ENCODE measurements at places on chromosomes 3 and 15. TPM values are rescaled to one million over a fixed set of nuclear protein-coding genes. Genes with fewer than 3 reads are reported as not detected.

- H3K36me3 ChIP-seq: no peaks in the 10 kb centered on the region
- no peak overlapping the region for H3K4me3 ChIP-seq
- H3K27ac ChIP-seq: no peak overlapping the region
- no peaks in the 10 kb centered on the region for H3K4me1 ChIP-seq
Measured at GRCh38 chr15:69990566-69991421, 106.9 kb downstream of the TLE3 start.

DNA sequence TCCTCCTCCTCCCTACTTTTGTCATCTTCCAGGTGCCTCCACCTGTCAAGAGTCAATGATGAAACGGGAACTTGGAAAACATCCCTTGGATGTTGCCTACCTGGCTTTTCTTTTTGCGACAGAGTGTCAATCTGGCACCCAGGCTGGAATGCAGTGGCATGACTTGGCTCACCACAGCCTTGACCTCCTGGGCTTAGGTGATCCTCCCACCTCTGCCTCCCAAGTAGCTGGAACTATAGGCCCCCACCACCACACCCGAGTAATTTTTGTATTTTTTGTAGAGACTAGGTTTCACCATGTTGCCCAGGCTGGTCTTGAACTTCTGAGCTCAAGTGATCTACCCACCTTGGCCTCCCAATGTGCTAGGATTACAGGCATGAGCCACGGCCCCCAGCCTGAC lies 42.8 kb downstream of the GPR160 start:
- no peak overlapping the region for H3K4me3 ChIP-seq
- H3K27ac ChIP-seq: no peak overlapping the region
- no peaks in the 10 kb centered on the region for H3K4me1 ChIP-seq
- no peaks in the 10 kb centered on the region for H3K27me3 ChIP-seq

DNA sequence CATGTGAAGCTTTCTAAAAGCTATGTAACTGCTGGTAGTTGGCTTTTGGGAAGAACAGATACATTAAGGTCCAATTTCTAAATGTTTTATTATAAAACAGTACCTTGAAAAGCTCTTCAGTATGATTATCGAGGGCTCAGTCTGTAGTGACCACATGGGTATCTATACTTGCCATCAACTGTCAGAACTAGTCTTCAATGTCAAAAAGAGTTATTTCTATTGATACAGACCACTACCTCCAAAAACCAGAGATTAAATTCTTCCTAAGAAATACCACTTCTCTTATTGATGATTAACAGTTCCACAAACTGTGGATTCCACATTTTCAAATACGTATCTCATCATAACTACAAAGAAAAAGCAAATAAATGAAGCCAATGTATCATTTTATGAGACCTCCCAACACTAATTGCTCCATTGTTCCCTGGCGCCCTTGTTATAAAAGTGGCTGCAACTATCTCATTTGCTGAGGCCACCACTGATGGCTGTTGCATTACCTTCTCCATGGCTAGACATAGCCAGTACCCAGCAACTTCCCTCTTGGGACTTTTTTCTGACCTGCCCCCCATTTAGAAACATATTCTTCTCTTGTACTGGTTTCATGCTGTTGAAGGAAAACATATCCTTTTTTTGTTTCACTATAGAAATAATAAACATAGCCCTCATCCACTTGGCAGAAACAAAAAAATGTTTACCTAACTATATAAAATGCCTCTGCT lies 33.9 kb upstream of the MBNL1 start:
- no peaks in the 10 kb centered on the region for H3K27me3 ChIP-seq
- no peaks in the 10 kb centered on the region for H3K36me3 ChIP-seq
- DNase-seq: no peak
- no peak overlapping the region for H3K4me3 ChIP-seq
- peaks cover 12% of the 10 kb centered on the region for H3K4me1 ChIP-seq
- H3K27ac ChIP-seq: no peak overlapping the region

- no peak overlapping the region for H3K4me3 ChIP-seq
- H3K36me3 ChIP-seq: no peaks in the 10 kb centered on the region
- H3K27ac ChIP-seq: no peak overlapping the region
- no peaks in the 10 kb centered on the region for H3K4me1 ChIP-seq
- no peaks in the 10 kb centered on the region for H3K27me3 ChIP-seq
Measured at GRCh38 chr3:69806735-69807438, 67.6 kb downstream of the MITF start.

GRCh38 chr3:109125902-109126301 lies 8.0 kb upstream of the MORC1 start:
- H3K27me3 ChIP-seq: no peaks in the 10 kb centered on the region
- H3K27ac ChIP-seq: no peak overlapping the region
- H3K4me1 ChIP-seq: no peaks in the 10 kb centered on the region
- no peak overlapping the region for H3K4me3 ChIP-seq

DNA sequence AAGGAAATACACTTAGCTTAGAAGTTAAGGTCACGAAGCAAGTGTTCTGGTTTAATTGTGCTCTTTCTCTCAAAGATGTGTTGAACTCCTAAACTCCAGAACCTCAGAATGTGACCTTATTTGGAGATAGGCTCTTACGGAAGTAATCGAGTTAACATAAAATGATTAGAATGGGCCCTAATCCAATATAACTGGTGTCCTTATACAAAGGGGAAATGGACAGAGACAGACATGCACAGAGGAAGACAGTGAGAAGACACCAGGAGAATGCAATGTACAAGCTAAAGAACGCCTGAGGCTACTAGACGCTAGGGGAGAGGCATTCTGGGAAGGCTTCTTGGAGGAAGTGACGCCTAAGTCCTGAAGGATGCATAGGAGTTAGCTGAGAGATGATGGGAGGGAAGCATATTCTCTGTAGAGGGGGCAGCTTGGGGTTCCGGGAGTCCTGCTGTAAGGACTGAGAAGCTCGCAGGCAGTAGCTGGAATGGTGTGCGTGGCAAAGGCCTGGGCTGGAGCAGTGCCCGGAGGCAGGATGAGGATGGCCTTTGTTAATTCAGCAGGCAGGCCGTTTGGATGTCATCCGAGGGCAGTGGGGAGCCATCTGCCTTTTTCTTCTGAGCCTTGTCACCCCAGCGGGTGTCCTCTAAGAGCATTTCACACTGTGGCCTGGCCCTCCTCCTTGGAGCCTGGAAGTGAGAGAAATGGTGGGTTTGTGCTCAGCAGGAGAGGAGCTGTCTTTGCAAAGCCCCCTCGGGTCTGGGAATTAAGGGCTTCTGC lies 513.4 kb downstream of the SHQ1 start:
- H3K4me3 ChIP-seq: no peak overlapping the region
- H3K4me1 ChIP-seq: peaks cover 7% of the 10 kb centered on the region

GRCh38 chr3:186254676-186255650 lies 107.1 kb downstream of the DGKG start:
- H3K27ac ChIP-seq: no peak overlapping the region
- H3K4me3 ChIP-seq: no peak overlapping the region
- H3K27me3 ChIP-seq: peaks cover 8% of the 10 kb centered on the region
- no peak for DNase-seq
- H3K4me1 ChIP-seq: peaks cover 7% of the 10 kb centered on the region

The CCR3 gene
- not detected for total RNA-seq

The CHAC1 gene
- 7.5 TPM for total RNA-seq

The TMEM266 gene
- not detected for total RNA-seq

The PHLDB2 gene
- 2.0 TPM for total RNA-seq

The SERPINI2 gene
- total RNA-seq: not detected

The EOGT gene
- 15.5 TPM for total RNA-seq

The SLC12A8 gene
- total RNA-seq: not detected
